ENCODE measurements at places on chromosomes 13 and 19. TPM values are rescaled to one million over a fixed set of nuclear protein-coding genes. Genes with fewer than 3 reads are reported as not detected.

- DNase-seq = no peak
Measured at GRCh38 chr13:23741879-23742510, 147.2 kb downstream of the MIPEP start.

DNA sequence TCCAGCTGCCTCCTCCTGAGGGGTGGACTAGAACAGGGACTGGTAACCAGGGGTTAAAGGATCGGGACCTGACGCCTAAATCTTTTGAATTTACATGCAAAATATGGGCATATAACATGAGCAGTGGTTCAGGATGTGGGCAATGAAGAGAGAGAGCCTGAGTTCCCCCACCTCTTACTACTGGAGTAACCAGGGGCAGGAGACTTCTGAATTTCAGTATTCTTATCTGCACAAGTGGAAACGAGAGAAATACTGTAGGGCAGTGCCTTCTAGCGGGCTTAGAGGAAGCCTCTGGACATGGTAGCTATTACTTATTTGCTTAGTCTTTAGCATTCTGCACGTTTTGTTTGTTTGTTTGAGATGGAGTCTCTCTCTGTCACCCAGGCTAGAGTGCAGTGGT is 26.3 kb downstream of the BCAT2 start:
- no peak for DNase-seq

KMT2B gene
- total RNA-seq = 43.7 TPM

- no peak for DNase-seq
Measured at GRCh38 chr13:46124967-46125933, 20.4 kb upstream of the CPB2 start.

GRCh38 chr19:6185835-6186834 is 50.7 kb downstream of the ACSBG2 start:
- DNase-seq = no peak

All from ureter (tissue), 1 donor.